Activated CD8-positive, alpha-beta memory T cell treated with anti-CD3 and anti-CD28 coated beads, Interleukin-2, amount 50 U/mL, for 48 hours (primary cell): ENCODE measurements at places on chromosomes 6 and 20.
A peak's percentile ranks its signal among the peaks of the same experiment; 100 is the strongest.

GRCh38 chr6:12082368-12082767 is 70.3 kb downstream of the HIVEP1 start:
- no peak for DNase-seq

- DNase-seq, result no peak
These were observed 19.7 kb upstream of the TM9SF4 start for GRCh38 chr20:32089637-32090362.

DNA sequence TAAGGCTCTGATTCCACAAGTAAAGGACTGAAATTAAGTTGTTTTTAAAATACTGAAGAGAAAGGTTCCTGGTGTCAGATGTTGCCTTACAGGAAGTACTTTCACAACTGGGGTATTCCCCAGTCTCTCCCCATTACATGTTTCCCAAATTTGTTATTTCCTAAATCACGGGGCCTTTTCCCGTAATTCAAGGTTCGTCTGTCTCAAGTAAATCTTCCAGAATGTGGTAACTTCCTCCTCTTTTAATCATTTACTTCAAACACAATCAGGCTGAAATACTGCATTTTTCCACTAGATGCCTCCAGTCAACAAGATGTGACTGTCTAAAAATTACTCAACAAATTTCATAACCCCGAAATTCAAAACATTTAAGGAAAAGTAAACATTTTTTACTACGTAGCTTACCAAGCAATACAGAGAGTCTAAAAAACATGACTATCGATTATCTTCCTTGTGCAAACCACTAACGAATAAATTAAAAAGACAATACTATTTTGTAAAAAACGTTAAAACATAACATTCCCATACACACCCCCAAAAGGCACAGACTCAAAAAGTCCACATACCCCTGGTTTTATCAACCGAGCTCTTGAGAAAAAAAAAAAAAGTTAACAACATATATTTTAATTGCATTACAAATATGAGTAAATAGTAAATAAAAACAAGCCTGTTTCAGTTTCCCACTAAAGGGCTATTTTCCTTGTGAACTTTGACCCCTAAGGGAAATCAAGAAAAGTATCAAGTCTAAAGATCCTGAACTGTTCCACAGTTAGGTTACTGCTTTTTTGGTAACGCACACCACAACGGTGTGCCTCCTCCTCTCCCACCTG is 1.7 kb downstream of the SOD2 start:
- no peak for DNase-seq

- DNase-seq, result no peak
These were observed 867.2 kb downstream of the PHF3 start for GRCh38 chr6:64502801-64503200.

DNA sequence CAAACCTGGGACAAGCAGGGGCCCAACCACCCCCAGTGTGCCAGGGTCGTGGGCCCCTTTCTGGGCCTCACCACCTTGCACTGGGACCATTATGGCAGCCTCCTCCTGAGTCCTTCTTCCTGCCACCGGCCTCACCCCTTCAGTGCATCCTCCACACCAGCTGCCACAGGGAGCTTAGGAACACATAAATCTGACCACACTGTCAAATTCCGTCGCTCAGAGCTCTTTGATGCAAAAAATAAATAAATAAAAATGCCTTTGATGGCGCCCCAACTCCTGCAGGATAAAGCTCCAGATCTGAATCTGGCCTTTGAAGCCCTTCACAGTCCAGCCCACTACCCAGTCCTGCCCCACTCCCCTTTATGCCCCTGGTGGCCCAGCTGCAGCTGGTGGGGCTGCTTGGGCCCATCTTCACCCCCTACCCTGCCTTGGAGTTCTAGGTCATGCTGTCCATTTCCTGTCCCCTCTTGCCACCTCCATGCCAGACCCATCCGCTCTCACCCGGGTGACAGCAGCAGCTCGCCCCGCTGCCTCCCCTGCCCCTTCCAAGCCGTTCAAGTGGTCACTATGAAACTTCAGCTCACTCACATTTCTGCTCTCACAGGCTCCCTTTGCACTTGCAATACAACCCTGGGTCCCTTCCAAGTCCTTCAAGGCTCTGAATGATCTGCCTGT is 16.0 kb downstream of the MYH7B start:
- DNase-seq, result no peak

DNA sequence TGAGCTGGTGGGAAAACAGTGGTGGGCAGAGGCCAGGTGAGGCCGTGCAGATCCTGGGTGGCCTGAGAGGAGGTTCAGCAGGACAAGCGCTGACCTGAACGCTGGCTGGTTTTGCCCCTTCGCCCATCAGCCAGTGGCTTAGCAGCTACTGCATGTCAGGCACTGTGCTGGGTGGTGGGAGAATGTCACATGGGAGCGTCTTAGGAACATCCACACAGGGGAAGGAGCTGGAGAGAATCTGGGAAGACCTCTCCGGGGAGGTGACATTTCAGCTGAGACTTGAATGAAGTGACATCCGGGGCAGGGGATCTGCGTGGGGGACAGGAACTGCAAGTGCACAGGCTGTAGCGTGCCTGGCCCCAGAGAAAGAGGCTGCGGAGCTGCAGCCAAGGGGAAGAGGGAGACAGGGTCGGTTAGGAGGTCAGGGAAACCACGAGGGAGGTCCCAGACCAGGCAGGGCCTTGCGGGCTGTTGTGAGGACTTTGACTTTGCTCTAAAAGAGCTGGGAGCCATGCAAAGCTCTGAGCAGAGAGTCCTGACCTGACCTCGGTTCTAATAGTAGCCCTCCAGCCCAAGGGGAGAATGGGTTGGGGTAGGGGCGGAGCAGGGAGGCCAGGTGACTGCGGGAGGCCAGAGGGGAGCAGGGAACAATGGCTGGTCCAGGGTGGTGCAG is 156.8 kb upstream of the PTPN1 start:
- DNase-seq, result no peak

- no peak for DNase-seq
These were observed 94.3 kb downstream of the JPH2 start for GRCh38 chr20:44092551-44093248.

- no peak for DNase-seq
These were observed 7.3 kb downstream of the RGS17 start for GRCh38 chr6:153123801-153124200.

DNA sequence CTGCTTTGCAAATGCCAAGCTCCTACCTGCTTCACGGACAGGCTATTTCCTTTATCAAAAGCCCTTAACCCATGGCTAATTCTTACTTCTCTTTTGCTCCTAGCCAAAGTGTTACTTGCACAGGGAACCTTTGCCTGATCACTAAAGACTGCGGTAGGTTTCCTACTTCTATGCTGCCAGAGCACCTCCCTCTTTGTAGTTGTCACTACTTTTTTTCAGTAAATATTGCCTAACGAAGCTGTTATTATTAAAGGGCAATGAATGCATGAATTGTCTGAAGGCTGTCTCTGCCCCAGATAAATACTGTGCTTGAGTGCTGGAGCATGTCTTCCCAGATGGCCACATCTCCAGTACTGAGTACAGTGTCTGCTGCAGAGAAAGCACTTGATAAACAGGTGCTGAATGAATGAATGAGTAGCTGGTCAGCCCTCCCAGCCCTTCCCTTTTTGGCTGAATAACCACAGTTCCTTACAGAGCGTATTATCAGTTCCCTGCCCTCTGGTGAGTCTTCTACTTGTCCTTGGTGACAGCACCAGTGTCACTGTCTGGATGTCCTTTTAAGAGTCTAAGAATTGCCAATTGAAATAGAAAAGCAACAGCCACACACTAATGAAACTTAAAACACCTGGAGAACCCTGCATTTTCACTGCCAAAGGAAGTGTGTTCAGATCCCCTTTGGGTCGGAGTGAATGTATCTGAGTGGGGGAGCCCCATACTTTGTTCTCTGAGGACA is 73.6 kb upstream of the TRAF3IP2 start:
- no peak for DNase-seq

GRCh38 chr6:169042061-169042460 is 211.6 kb downstream of the THBS2 start:
- no peak for DNase-seq

DNA sequence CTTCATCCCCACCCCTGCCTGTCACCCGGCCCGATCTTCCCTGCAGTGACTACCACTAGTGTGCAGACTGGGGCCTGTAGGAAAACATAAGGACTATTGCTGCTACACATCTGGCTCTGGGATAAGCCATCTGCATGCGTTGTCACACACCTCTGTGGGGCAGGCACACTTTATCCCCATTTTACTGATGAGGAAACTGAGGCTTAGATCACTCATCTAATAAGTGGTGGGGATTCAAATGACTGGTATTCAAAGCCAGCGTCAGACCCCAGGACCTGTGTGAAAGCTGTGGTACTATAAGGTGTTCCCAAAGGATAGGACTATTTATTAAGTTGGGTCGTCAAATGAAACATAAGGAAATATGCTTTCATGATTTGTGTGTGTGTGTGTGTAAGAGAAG is 148.9 kb upstream of the RNF24 start:
- DNase-seq, result no peak

DNA sequence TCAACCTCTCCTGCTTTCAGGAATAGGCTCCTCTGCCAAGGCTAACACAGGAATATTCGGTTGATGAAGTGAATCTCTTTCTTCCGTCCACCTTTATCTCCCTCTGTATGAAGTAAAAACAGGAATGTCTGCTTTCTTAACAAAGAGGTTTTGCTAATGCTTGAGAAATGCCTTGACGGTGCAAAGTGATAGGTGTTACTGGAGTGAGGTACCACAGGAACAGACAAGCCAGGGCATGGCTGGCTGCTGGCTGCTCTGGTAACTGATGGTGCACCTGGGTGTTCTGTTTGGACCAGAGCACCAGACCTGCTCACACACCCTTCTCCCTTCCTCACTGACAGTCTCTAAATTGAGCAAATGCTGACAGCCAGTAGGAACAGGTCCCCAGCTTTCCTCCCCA is 174.0 kb upstream of the FBXL4 start:
- DNase-seq, result no peak

DNA sequence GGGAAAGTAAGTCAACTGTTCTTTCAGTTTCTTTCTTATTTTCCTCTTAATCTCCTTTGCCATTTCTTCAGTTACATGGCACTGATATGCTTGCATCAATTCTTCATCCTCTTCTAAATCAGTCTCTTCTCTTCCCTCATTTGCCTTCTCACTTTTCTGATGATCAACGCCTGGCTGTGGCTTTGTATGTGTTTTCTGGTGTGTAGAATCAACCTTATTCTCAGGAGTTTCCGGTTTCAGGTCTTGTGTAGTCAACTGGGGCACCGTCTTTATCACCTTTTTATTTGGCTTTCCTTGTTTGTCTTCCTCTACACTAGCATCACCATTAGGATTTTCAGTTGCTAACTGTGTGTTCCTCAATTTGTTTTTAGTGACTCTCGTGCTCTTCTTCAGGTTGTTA is 31.6 kb downstream of the AHI1 start:
- DNase-seq, result no peak

DNA sequence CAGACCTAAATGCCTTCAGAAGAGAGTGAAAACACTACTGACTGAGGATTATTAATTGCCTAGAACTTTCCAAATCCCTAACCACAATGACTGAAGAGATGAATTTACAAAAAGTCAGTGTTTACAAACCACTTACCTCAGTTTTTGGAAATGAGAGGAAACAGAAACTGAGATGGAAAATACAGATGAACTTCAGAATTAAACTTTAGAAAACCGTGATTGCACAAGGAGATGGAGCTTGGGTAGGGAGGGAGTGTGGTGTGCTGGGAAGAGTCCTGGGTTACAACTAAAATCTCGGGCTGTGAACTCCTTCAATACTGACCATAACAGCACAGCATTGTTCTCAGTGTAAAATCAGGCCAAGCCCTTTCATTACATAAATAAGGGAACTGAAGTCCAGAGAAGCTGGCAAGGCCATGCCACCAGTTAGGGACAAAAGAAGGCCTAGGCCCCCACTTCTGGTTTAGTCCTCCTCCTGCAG is 4.0 kb downstream of the ELMO2 start:
- DNase-seq, result no peak

- DNase-seq, result no peak
These were observed 42.5 kb upstream of the DST start for GRCh38 chr6:56685102-56685733.

DNA sequence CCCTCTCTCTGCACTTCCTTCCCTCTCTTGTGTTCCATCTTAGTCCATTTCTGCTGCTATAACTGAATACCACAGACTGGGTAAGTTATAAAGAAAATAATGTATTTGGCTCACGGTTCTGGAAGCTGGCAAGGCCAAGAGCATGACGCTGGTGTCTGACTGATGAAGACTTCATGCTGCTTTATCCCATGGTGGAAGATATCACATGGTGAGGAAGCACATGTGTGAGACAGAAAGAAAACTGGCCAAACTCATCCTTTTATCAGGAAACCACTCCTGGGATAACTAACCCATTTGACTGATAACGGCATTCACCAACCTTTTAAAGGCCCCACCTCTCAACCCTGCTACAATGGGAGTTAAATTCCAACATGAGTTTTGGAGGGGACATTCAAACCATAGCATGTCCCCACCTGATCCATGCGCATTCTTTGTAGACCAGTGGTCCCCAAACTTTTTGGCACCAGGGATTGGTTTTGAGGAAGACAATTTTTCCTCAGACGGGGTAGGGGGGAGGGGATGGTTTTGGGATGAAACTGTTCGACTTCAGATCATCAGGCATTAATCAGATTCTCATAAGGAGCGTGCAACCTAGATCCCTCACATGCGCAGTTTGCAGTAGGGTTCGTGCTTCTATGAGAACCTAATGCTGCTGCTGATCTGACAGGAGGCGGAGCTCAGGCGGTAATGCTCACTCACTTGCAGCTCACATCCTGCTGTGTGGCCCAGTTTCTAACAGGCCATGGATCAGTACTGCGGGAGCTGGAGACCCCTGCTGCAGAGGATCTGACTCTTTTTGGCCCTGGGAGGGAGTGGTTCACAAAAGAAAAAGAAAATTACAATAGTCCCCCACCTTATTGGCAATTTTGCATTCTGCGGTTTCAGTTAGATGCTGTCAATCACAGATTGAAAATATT is 71.7 kb upstream of the RNF24 start:
- DNase-seq, result peak; percentile 40

- no peak for DNase-seq
These were observed 4.0 kb downstream of the VARS1 start for GRCh38 chr6:31791324-31792089.

DNA sequence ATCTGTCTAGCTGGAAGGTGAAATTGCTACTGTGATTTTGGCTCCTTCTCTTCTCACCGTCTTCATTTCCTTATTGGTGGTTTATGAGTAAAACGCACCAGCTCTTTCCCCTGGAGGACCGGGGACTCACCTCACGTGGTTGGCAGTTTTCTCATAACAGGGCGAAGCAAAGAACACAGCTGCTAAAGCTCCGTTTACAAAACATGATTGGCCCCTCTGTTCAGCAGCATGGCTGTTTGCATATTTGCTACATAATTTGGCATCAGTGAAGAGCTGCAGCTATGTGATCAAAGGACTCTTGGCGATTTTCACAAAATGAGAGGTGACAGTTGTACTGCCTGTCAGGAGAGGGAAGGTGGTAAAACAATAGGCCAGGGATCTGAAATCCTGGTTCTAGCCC is 20.5 kb upstream of the TMEM181 start:
- DNase-seq, result peak; percentile 15

GRCh38 chr6:161443848-161444247 is 170.0 kb upstream of the AGPAT4 start:
- no peak for DNase-seq

- DNase-seq, result no peak
These were observed 816.5 kb upstream of the GJE1 start for GRCh38 chr6:141316236-141316635.
